ENCODE measurements at places on chromosomes 12 and 14.
A peak's percentile ranks its signal among the peaks of the same experiment; 100 is the strongest.

DNA sequence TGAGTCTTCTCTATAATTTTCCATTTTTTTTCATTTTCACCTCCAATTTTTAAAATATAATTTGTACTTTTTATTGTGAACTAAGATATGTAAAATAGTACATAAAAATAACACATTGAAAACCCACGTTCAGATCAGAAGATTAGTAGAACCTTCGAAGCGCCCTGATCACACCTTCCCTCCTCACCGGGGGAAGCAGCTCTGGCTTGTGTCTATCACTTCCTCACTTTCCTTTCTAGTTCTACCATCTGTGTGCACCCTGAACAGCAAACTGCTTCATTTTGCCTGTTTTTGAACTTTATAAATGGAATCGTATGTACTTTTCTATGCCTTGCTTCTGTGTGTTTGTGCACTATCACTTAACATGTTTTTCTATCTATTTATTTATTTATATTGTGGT, 11.8 kb upstream of the CD27 start:
- DNase-seq, result no peak

GRCh38 chr12:11958221-11959091, 112.3 kb upstream of the BCL2L14 start:
- peak; percentile 82 for DNase-seq

DNA sequence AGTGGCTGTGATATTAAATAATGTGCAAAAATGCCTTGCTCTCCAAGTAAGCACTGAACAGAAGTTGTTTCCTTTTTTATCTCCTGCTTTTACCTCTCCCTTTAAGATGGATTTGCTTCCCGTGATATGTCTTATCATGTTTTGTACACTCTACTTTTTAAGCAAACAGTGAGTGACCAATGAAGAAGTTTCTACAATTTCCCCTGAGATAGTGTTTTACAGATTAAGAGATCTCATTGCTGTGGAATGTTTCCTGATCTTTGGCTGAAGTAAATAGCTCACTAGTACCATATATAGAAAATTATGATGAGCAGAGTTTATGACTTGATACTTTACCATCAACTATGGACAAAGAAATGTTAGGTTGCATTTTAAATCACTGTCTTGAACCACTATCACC, 184.8 kb upstream of the PDE3A start:
- DNase-seq, result no peak

- DNase-seq, result no peak
Measured at GRCh38 chr12:19238540-19238939, 109.0 kb downstream of the PLEKHA5 start.

DNA sequence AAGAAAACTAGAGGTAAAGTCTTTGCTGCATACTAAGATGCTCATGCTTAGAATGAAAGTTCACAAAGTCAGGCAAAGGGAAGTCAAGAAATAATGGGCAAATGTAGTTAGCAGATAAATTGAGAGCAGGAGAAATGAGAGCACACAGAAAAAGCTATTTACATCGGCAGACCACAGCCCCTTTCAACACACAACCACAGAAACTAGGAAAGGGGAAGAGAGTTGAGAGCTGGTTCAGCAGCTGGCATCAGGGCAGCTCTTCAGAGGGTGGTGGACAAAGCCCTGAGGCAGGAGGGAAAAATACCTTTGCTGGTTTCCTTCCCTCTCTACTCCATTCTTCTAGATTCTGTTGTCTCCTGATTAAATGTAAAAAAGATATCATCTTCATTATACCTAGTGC, 95.4 kb upstream of the ANO4 start:
- DNase-seq, result no peak

DNA sequence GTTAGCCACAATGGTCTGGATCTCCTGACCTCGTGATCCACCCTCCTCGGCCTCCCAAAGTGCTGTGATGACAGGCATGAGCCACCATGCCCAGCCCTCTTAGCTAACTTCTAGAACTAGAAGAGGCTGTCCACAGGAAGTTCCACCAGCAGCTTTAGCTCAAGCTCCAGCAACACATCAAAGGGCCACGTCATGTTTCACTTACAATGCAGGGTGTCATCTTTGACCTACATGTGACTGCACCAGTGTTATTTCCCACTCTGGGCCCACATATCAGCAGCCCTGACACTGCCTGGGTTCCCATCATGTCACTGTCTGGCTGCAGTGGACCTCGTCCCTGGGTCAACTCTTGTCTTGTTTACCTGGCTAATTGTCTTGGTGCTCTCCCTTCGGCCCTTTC, 147.2 kb downstream of the GRIN2B start:
- no peak for DNase-seq

GRCh38 chr12:98606359-98606988, 13.0 kb downstream of the SLC25A3 start:
- DNase-seq, result no peak

GRCh38 chr14:86665975-86666374, 1136.0 kb downstream of the FLRT2 start:
- no peak for DNase-seq

DNA sequence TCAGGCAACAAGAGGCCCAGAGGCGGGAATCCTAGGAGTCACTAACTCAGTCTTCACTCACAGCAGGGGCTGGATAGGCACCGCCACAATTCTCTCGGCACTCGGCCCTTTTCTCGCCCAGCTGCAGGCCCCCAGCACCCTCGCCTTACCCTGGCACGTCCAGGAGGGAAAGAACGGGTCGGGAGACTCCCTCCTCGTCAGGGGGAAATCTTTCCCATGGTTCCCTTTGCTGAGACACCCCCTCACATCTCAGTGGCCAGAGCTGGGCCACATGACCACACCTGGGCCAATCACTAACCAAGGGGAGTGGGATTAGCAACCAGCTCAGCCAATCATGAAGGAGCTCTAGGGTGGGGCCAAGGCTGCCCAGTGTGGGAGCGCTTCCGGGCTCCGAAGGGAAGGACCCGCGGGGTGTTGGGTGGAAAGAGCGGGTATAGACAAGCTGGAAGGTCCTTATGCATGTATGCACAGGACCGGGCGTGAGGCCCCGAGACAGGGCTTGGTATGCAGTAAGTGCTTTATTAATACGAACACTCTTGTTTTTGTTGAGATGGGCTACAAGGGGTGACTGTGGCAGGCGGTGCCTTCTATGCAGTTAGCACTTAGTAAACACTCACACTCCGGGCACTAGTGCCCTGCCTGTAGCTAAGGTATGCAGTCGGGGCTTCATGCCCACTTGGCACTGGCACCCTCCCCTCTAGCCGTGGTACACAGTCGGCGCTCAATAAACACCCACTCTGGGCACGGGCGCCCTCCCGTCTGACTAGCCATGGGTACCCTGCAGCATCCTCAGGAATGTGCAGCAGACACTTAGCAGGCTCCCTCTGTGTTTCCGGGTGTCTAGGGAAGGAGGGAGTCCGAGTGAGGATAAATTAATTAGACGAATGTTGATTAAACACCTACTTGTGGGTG, 40.3 kb downstream of the ADGRD1 start:
- DNase-seq, result no peak

GRCh38 chr12:131683266-131684014, 27.4 kb upstream of the SFSWAP start:
- DNase-seq, result no peak

GRCh38 chr12:113980537-113981337, 14.6 kb upstream of the RBM19 start:
- peak; percentile 44 for DNase-seq

- no peak for DNase-seq
Measured at GRCh38 chr12:60475825-60476224, 880.0 kb downstream of the SLC16A7 start.

DNA sequence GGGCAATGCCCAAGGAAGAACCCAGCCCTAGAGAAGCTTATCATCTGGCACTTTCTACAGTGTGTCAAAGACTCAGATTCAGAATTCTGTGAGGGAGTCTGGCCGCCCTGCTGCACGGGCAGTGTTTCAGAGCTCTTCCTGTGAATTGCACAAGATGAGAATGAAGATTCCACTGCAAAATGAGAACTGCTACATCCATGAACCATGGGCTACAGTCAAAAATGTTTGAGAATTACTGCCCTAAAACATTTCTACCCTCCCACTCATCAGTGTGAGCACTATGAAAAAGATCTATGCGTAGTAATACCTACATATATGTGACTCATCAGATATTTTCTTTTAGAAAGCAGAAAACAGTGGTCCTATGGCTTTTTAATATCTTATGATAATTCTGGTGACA, 104.0 kb downstream of the STAB2 start:
- DNase-seq, result no peak

DNA sequence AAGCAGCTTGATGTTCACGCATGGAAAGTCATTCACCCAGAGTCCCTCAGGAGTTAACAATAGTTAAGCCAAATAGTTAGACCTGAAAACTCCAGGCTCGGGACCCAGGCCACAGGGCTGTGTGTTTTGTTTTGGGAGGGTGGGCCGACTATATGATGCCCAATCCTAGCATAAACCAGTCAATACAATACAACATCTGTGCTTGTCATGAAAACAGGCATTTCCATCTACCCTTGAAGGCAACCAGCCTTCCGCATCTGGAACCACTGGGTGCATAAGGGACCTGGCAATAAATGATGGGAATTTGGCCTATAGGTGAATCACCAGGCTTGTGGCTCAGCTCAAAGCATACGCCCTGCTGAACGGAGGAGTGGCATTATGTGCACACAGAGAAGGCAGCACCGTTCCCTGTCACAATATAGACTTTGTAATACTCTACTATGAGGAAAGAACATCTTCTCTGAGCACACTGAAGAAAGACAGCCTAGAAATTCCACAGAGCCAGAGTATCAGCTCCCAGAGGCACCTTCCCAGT, 91.0 kb upstream of the FOXN3 start:
- DNase-seq, result peak; percentile 69

DNA sequence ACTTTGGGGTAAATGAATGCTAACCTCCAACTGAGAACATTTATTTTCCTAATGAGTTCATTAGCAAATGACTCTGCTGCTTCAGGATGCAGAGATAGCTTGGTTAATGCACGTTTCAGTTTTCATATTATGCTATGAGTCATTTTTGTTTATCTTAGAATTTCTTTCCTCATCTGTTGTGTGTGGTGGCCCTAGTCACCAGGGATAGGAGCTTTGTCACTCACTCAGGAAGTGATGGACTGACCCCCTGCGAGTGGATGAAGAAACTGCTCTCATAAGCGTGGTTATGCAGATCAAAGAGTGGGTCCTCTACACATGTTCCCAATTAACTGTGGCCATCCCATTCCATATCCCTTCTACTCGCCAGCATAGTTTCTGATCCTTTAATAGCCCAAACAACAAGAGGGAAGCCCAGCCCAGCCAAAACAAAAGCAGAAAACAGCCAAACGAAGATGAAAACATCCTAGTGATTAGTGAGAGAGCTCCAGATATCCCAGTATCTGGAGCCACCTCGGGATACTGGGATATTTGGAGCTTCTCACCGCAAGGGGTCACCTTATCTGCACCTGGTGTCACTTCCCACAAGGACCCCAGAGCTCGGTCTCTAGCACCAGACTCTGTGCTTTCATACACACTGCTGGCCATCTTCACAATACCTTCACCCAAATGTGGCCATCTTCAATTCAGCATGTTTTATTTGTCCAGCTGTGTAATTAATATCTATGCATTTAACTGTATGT, 8.6 kb downstream of the TC2N start:
- DNase-seq, result no peak

- no peak for DNase-seq
Measured at GRCh38 chr14:61602003-61602732, 93.1 kb upstream of the HIF1A start.

- DNase-seq, result no peak
Measured at GRCh38 chr12:90404071-90404470, 550.9 kb downstream of the CCER1 start.

GRCh38 chr12:62044450-62045135, 215.6 kb upstream of the USP15 start:
- DNase-seq, result no peak
